MV-4-11 (cell line): ENCODE measurements at places on chromosomes 6 and 20.

DNA sequence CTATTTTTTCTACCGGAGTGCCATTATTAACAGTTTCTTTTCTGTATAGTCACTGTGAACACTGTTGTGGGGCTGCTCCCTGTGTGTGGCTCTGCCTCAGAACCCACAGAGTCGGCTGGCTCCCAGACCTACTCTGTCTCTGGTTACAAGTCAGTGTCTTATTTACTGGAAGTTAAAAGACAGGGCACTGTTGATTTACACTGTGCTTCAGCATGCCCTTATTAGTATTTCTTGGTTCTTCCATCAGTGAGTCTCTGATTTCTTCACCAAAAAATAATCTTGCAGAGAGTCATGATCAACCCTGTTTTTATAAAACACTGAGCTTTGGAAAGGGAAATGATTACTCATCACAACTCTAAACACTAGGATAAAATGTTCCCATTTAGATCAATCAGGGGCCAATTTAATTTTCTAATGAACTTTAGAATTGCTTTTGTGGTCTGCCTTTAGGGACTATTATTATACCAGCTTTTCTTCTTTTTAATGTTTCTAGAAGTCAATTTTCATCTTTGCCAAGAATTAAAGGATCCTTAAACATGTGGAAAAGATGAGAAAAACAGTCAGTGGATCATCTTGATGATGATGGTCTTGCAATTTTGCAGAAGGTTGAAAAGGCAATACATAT, 92.6 kb downstream of the UTRN start:
- DNase-seq: no peak

DNA sequence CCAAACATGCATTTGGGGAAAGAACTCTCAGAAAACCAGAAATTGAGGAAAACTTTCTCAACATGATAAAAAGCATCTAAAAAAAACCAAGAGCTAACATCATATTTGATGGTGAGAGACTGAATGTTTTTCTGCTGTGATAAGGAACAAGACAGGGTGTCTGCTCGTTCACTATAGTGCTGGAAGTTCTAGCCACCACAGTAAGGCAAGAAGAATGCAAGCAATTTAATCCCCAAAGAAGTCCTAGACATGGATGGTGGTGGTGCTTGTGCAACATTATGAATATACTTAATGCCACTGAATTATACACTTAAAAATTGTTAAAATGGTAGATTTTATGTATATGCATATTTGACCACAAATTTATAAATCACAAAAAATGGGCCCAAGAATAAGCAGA, 53.4 kb downstream of the LYRM2 start:
- no peak for DNase-seq

- DNase-seq: no peak
These were observed 6.6 kb downstream of the SLC2A4RG start for GRCh38 chr20:63745961-63746731.

- peak; percentile 35 for DNase-seq
These were observed 34.3 kb downstream of the SNX5 start for GRCh38 chr20:17934141-17934862.

DNA sequence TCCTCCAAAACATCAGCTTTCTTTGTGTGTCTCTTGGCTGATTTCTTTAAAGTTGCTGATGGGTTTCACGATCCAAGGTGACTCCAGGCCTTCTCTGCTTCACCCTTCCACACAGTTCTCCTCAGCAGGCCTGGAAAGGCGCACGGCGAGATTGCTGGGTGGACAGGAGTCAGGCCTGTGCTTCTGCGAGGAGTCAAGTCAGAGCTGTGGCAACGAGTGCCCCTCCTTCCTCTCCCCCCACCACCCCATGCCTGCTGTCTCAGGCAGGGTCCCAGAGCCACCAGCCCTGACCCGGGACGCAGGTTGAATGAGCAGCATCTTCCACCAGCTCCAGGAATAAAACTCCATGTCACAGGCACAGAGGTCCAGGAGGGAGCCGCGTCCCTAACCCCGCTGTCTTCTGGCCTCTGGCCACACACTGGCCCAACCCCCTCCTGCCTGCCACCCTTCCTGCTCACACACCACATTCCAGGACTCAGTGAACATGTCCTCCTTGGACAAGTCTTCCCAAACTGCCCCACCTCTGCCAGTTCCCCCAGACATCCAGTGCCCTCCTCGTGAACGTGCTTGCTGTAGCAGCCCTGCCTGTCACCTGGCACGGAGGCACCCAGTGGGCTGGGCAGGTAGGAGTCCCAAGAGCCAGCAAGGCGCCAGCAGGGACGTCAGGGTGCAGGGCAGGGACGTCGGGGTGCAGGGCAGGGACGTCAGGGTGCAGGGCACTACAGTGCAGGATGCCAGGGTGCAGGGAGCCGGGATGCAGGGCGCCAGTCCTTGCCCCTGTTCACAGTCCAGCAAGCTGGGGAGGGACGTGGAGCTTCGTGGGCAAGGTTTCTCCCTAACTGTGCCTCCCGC, 7.2 kb upstream of the NTSR1 start:
- no peak for DNase-seq

DNA sequence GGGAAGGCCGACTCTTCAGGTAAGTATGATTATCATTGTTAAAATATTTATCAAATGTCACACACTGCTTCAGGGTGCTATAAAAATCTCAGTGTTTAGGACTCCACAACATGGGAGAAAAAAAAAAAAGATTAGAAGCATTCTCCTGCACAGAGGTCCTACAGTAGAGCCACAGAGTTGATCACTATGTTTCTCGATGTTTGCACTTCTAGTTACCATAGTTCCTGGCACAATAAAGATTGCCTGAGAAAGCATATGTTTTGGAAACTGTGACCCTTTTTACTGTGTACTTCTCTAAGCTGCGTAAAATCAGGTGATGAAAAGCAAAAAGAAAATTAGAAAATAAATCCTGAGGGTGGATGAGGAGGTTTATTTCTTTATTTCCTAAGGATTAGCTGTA, 269.9 kb upstream of the SYNCRIP start:
- no peak for DNase-seq
